ENCODE measurements at places on chromosomes 16 and 17.

DNA sequence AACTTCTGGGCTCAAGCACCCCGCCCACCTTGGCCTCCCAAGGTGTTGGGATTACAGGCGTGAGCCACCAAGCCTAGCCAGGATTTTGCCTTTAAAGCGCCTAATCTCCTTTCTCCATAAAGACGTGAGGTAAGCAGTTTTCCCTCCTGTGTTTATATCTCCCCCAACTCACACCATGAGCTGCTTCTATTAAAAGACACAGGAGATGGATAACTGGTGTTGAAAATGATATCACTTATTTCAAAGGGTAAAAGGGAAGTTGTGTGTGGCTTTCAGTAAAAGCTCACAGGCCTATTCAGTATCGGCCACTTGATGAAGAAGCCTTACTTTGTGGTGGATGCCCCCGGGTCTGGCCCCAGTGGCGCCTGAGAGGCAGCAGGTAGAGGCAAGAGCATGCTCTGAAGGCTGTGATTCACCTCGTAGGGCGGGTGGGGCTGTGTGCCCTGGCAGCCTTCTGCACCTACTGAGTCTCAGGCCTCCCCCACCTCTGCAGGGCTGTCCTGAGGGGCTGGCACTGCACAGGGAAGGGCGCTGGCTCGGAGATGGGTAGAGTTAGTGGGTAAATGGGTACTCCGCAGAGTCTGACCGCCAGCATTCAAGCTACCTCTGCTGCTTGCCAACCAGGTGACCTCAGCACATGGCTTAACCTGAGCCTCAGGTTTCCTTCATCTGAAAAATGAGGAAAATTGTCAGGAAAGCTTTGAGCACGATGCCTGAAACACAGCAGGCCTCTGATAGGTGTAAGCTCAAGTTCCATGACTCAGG lies 146.8 kb downstream of the CLEC16A start:
- DNase-seq = peak; percentile 48

GRCh38 chr17:71905376-71906031 lies 215.3 kb upstream of the SOX9 start:
- no peak for DNase-seq

- peak; percentile 11 for DNase-seq
These were observed 521 bp upstream of the G6PC3 start for GRCh38 chr17:44069974-44070454.

DNA sequence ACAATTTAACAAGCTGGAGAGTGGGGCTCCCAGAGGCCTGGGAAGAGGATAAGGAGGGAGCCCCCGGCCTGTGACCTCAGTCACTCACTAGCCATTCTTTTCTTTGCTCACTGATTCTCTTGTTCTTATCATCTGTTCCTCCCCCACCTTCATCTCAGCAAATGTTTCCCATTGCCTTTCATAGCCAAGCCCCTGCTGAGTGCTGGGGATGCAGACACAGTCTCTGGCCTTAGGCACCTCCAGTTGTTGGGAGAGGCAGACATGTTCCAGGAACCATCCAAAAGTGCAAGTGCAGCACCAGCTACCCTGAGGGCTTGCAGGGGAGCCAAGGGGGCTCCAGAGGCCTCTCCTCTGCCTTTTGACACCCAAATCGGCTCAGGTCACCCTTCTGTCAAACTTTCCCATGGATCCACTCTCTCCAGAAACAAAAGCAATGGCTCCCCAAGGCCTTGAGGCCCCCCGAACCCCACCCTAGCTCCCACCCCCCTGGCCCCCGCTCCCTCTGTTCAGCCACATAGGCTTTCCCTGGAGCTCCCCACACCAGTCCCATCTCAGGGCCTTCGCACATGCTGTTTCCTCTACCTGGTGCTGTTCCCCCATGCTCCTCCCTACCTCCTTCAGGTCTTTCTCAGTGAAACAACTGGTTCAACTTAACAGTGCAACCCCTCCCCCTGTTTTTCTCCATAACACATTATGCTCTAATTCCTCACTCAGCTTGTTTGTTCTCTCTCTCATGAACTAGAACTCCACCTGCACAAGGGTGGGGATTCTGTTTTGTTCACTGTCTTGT lies 14.9 kb upstream of the KCNJ12 start:
- no peak for DNase-seq

- no peak for DNase-seq
These were observed 2.1 kb upstream of the GPRC5C start for GRCh38 chr17:74429604-74430384.

DNA sequence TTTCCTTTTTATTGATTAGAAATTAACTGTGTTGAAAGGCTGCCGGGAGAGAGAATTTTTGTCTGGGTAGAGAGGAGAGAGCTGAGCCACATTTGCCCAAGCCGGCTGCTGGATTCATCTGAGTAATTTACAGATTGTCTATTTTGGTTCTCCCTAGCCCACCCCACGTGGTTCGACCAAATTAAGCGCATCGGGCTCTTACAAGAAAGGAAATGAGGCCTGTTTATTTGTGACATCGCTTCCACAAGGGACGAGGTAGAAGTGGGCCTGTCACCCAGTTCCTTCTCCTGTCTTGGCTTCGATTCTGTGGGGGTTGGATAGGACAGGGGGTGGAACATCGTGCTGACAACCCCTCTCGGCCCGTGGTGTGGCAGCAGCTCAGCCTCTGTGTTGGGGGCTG lies 42.9 kb downstream of the SYT17 start:
- DNase-seq = no peak

DNA sequence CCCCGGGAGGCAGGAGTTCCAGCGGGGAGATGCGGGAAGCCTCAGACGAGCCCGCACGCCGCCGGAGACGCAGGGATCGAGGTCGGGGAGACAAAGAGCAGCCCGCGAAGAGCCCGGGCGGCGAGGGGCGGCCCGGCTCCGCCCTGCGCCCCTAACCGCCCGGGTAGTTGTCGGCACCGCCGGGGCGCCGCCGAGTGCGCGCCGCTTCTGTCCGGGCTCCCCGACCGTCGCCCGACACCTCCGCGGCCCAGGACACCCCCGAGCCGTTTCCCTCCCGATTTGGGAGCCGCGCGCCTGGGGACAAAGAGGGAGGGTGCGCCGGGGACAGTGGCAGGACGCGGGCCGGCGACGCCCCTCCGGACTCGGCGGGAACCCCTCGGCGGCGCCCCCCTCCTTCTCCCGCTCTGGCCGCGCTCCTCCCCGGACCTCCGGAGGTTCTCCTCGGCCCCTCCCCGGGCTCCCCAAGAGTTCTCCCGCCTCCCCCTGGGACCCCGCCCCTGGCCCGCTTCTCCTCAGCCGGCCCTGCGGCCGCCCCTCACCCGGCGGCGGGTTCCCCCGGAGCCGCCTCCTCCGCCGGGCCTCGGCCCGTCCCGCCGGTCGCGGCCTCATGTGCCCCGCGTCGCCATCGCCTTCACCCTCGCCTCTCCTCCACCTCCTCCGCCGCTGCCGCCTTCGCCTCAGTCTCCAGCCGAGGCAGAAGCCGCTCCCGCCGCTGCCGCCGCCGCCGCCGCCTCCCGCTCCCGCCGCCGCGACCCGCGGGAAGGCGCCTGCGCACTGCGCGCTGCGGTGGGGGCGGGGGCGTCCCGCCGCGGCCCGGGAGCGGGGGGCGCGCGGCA lies at the start of gene GJC1:
Gene GJC1, minus strand, starts transcription at position 765 of the 836 bp plus-strand sequence. CDS start 24,470 bp downstream, outside the sequence.
- no peak for DNase-seq

GRCh38 chr16:12637002-12637401 lies 166.7 kb downstream of the CPPED1 start:
- no peak for DNase-seq

DNA sequence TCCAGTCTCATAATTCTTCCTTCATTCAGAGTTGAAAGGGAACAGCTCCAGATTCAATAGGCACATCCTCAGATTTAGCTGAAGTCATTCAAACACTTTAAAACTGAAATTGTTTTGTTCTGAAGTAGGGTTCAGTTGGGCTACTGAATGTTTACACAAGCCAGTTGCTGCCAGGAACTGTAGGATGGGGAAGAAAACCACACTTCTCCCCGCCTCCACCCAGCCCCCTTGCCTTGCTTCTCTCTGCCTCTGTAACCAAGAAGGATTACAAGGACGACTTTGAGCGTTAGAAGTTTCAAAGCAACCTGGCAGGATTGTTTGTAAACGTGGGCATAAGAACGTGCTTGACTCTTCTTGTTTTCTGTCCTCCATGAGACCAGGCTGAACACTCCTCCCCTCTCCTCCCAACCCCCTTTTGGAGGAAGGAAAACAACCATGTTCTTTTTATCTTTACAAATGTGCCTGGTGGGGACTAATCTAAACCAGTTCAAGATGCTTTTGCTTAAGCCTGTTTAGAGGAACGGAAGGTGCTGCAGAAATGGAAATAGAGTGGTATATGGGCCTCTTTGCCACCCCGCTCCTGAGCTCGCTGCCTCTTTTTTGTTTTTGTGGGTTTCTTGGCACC lies 287.9 kb downstream of the FTO start:
- DNase-seq = peak; percentile 75

DNA sequence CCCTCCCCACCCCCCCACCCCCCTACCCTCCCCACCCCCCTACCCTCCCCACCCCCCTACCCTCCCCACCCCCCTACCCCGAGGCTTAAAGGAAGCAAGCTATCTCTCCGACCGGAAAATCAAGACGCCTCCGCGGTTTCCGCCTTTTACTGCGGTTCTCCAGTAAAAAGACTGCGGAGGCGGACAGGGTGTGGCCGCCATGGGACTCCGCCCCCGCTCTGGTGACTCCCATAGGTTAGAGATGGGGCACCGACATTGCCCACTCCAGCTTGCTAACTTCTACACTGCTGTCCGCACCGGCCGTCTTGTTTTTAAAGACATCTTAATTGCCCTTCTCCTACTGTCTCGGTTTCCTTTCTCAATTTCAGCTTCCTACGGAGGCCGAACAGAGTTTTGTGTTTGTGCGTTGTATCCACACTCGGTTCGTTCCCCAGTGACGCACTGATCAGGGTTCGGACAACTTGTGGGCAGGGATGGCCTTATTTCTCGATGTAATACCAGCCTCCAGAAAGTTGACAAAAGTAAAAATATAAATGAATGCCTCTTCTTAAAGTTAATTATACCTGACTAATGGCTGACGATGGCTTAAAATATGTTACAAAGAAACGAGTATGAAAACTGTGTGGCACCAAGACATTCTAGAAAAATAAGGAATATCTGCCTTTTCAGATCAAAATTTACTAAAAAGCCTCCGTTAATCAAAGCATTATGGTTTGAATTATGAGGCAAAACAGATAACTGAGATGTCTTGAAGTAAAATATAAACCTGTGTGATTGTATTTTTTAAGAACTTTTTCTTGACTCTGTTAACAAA lies 1.1 kb upstream of the ZNF200 start:
- no peak for DNase-seq

GRCh38 chr17:14068542-14069250 lies 608 bp upstream of the COX10 start:
- no peak for DNase-seq

DNA sequence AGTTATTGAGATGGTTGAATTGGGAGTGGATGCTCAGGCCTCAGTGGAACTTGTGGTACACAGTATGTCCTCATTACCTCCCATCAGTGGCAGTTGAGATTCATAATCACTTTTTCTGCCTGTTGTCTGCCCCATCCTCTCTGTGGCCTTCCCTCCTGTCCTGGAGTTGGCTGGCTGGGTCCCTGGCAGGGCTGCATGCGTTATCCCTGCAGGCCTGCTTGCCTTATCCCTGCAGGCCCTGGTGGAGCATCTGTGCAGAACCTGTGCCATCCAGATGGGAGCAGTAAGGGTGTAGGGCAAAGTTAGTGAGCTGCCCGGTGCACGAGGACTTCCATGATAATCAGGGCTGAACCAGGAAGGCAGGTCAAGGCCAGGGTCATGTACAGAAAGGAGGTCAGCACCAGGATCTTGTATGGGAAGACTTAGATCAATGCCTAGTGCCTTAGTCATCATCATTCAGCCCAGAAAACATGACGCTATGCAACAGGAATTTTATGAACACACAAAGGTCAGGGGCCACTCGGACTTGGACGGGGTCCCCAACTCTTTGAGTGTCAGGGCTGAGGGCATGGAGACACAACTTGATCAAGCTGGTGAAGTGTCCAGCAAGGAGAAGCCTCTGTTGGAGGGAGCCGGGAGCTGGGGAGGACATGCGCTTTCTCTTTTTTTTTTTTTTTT lies 47.2 kb downstream of the ABCC1 start:
- DNase-seq = no peak

GRCh38 chr16:72195609-72196008 lies 23.7 kb upstream of the PMFBP1 start:
- DNase-seq = no peak

DNA sequence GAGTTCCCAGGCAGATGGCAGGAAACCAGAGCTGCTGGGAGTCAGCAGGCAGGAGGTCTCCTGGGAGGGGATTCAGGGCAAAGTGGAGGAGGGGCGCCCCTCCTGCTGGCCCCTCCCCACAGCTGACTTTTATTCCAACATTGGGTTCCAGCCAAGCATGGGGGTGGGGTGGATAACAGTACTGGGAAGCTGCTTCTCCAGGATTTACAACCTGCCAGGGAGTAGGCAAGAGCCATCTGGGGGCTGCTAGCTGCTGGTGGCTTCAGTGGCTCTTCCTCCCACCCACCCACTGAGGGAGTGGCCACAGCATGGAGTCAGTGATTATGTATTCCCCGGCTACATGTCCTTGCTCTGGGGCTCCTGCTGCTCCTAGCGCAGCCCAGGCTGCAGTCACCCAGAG lies 36.8 kb downstream of the TMEM132E start:
- no peak for DNase-seq

- no peak for DNase-seq
These were observed 29.0 kb upstream of the CLEC3A start for GRCh38 chr16:77993111-77993985.

DNA sequence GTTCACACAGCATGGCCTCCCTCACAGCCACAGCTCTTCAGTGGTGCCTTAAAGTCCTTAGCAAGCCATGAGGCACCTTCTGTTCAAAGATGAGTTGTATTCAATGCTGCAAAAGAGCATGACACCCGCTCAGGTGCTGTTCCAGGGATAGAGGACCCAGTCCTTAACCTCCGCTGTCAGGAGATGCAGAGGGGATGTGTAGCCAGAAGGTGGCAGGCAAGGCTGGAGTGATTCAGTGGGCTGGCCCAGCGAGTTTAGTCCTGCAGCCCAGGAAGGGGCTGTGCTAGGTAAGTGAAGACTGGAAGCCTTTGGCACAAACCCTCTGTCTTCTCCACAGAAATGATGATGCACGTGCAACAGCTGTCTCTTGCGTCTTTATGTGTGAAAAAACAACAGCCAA lies 25.0 kb upstream of the ADAM11 start:
- no peak for DNase-seq

- no peak for DNase-seq
These were observed 14.6 kb downstream of the RECQL5 start for GRCh38 chr17:75652341-75652740.

DNA sequence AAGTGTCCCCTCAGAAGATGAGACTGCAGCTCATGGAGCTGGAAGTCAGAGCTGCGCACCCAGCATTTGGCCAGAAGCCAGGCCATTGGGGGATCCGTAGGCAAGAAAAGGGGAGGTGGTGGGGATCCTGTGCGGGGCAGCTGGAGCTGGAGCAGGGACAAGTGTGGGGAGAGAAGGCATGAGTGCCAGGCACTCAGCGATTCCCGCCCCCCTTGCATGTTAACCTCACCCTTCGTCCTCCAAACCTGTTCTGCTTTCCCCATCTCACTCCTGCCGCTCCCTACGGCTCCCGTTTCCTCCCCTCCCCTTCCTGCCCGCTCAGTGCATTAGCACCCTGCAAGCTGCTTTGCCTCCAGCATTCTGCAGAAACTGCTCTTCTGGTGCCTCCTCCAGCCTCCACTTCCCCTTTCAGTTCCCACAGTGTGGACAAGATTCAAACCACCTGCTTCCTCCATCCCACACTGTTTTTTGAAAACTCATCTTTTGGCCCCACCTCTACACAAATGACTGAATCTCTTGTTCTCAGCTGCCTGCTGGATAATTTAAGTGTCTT lies 5.6 kb downstream of the ALOX15 start:
- no peak for DNase-seq

- DNase-seq = no peak
These were observed 38.6 kb downstream of the HS3ST4 start for GRCh38 chr16:25730396-25730795.

- DNase-seq = no peak
These were observed at the start of gene FOXC2 for GRCh38 chr16:86566601-86566965. Gene FOXC2 (plus strand): TSS chr16:86566829. CDS start chr16:86567336, 507 bp downstream.

- DNase-seq = peak; percentile 39
These were observed 13.6 kb downstream of the ZC3H7A start for GRCh38 chr16:11783319-11784037.

Data from Jurkat, Clone E6-1 (cell line).